ENCODE measurements at places on chromosomes 16 and 17.

GRCh38 chr17:11805138-11805537 lies 192.1 kb downstream of the ZNF18 start:
- DNase-seq: no peak

DNA sequence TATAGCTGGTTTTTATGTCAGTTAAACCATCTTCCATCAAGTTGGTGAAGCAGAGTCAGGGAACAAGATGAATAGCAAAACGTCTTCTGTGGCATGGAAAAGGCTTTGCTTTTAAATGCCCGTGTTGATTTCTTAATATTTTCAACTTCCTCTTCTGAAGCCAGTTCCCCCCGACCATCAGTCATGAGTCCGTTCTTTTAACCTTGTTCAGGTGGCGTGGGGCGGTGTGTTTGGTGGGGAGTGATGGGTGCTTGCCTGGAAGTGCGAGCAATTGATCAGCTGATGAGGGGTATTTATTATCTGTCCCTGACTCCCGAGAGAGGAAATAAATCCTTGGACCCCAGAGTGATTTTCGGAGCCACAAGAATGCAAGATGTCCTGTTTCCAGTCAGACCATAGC lies 147.1 kb downstream of the WWOX start:
- DNase-seq: no peak

GRCh38 chr17:31699281-31699680 lies 159.8 kb downstream of the COPRS start:
- DNase-seq: no peak

- no peak for DNase-seq
These were observed 16.7 kb downstream of the SLC6A4 start for GRCh38 chr17:30218799-30219198.

DNA sequence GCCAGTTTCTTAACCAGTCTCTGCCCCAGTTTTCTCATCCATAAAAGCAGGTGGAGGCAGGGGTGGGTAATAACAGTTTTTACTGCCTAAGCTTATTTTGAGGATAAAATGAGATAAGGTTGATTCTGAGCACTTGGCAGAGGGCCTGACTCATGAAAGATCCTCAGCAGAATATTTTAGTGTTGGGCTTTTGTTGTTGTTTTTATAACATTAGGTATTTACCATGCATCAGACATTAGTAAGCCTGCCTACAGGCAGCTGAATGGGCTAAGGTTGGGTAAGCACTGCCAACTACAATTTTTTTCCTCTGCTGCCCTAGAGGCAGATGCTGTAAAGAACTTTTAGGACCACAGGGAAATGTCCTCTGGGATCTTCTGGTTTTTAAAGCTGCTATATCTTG lies 43.1 kb downstream of the SCNN1G start:
- no peak for DNase-seq

DNA sequence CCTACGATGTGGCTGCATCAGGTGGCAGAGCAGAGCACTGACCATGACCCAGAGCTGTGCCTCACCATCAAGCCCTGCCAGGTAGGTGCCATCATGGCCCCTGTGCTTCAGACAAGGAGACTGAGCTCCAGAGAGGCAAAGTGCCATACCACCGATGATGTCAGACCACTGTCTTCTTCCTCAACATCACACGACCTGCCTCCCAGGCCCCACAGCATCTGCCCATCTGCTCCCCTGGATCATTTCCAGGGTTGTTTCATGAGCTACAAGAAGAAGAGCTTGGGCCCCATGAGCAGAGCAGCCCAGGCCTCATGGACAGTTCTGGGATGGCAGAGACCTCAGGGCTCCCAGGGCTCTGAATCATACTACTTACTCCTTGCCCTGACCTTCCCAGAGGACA lies 9.9 kb downstream of the XYLT1 start:
- DNase-seq: no peak

DNA sequence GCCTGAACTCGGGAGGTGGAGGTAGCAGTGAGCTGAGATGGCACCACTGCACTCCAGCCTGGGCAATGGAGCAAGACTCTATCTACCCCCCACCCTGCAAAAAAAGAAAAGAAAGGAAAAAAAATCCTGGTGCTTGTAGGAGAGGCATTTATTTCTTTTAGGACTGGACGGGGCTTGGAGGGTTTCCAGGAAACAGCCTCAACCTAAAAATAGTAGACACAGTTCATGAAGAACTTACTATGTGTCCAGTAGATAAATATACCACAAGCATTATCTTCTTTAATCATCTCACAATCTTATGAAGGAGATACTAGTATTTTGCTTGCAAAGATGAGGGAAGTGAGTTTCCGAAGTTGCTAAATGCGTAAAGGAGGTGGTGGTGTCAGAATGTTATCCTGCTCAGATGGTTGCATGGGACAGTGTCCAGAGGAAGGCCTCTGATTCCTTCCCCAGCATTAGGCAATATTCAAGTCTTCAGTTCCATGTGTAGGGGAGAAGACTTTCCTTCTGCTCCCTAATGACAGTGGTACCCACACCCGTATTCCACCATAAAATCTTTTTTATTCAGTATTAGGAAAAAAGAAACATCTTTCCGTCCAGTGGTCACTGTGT lies 263.2 kb downstream of the WWOX start:
- DNase-seq: no peak

GRCh38 chr16:85462714-85463611 lies 150.2 kb upstream of the GSE1 start:
- DNase-seq: no peak

DNA sequence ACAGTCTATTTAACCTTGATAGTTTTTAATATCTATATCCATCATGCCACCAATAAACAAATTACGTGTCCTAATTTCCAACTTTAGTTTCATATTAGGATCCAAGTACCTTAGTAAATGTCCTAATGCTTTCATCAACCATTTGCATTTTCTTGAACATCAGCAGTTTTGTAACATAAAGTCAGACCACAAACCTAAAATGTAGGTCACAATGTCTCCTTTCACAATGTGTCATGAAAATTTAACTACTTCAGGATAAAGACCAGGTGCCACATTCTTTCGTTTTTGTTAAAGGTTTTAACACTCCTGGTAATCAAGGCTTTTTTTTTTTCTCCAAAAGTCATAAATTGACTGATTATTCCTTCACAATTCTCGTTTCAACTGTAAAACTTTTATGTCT lies 310.7 kb upstream of the PMFBP1 start:
- no peak for DNase-seq

DNA sequence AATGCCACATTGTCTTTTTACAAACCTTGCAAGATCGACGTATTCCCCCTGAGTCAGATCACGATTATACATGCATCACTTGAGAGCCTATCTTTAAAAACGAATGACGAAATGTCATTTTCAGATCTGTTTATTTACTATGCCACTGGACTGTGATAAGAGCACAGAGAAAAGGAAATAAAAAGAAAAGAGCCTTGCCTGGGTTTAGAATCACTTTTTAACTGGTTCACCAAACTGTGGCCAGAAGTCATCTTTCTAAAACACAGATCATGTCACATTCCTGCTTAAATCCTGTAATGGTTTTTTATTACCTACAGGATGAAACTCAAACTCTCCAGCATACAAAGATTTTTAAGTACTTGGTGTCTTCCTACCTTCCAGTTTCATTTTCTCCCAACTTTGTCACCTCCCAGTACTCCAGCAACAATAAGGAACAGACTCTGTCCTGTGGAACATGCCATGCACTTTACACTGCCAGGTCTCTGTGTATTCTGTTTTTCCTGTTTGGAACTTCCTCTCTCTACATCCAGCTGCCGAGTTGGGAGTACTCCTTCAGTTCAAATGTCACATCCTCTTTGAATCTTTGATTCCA lies 91.5 kb downstream of the SNX11 start:
- no peak for DNase-seq

- DNase-seq: no peak
These were observed 12.2 kb upstream of the PRKCA start for GRCh38 chr17:66290101-66290722.

DNA sequence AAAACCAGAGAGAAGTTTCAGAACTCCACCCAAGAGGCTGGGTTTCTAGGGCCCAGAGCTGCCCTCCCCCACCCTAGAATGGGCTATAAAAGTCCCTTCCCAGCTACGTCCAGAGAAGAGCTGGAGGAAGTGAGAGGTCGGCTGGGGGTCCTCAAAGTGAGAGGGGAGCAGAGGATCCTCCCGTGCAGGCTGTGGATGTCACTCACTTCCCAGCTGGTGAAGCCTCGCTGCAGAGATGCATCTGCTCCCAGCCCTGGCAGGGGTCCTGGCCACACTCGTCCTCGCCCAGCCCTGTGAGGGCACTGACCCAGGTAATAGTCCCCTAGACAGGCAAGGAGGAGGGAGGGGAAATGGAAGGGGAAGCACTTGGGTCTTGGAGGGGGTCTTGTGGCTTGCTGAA lies at the start of gene EPX:
EPX (plus strand) TSS at position 115 of the 400 bp plus-strand sequence; CDS start at position 236, 121 bp downstream.
- no peak for DNase-seq

DNA sequence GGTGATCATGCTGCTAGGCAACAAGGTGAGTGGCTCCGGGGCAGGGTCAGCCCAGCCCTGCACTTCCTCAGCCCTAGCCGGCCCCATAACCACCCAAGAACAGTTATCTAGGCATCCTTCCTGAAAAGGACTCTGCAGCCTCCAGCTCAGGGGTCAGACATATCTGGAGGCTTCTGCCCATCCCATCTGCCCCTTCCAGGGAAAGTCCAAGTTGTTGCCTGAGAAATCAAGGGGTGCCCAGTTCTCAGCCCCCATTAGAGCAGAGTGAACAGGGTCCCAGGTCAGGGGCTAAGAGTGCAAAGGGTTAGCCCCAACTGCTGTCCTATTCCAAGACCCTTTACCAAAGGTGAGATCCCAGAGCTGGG lies 4.1 kb upstream of the NHERF1 start:
- no peak for DNase-seq

DNA sequence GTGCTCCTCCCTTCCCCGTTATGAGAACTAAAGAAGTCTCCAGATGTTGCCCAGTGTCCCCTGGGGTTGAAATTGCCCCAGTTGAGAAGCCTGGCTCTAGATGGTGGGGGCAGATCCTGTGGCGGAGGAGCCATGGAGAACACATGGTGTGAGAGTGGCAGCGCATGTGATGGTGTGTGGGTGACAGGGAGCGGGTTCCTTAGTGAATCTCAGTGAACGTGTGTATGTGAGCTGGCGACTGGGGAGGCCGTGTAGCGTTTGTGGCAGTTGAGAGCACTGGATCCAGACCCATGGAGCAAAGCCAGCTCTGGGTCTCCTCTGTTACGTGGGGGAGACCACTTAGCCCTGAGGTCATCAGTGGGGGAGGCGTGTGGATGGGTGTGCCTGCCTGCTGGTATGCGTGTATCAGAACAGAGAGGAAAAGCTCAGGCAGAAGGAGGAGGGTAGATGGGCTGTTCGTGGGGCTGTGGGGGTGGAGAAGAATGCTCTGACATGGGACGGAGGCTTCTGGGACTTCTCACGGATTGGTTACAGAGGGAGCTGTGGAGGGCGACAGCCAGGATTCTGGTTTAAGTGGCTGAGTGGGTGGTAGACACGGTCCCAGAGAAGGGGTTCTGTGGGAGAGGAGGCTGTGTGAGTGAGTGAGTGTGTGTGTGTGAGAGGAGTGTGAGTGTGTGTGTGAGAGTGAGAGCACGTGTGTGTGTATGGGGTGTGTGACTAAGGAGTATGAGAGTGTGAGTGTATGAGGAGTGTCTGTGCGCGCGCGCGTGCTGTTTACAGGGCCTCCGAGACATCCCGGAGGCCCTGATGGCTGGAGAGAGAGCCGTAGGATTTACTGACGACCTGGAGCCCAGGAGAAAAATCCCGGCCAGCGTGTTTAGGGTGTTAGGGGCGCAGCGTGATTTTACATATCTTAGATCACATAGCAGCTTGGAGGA lies 193.8 kb downstream of the SNX29 start:
- no peak for DNase-seq

DNA sequence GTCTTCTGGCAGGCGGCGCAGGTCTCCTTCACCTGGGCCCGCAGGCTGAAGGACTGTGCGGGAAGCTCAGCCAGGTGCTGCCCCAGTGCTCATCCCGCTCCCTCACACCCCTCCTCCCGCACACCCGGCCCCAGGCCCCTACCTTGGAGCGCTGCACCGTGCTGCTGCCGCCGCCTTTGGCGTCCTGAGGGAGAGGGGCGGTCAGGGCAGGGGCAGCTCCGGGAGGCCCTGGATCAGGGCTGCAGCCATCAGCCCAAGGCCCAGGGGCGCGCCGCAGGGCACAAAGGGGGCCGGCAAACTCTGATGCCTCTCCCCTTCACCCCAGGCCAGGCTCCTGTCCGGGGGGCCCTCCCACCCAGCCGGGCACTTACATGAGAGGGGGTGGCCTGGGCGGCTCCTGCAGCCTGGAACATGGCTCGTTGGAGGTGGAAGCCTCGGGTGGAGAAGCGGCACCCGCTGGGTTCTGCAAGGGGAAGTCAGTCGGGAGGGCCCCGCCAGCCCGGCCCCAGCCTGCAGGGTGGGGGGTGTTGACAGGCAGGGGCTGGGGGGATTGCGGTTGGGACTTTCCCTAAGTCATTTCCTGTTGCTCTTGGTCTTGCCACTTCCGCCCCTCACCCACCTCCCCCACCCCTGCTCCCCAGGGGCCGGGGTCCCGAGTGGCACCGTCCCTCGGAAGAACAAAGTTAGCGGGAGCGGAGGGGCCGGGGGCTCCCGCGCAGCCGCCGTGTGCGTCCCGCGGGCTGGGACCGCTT lies 863 bp downstream of the LIMD2 start:
- DNase-seq: peak; percentile 91

DNA sequence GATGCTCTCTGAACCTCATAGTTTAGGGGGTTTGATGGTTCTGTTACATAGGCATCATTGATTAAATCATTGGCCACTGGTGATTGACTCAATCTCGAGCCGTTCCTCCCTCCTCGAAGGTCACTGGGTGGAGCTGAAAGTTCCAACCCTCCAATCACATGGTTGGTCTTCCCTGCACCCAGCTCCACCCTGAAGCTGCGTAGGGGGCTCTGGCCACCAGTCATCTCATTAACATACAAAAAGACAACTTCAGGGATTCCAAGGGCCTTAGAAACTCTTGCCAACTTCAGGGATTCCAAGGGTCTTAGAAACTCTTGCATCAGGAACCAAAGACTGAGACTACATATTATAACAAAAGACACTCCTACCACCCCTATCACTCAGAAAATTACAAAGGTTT lies 306.5 kb upstream of the TNRC6C start:
- no peak for DNase-seq

All from stimulated activated naive CD8-positive, alpha-beta T cell treated with anti-CD3 and anti-CD28 coated beads, Interleukin-15, amount 100 ng/mL, for 72 hours (primary cell).